Esophagus squamous epithelium (tissue), 5 donors: ENCODE measurements at places on chromosomes 2 and 18.

GRCh38 chr2:181784556-181784955, 104.2 kb upstream of the NEUROD1 start:
- no peak for DNase-seq

GRCh38 chr2:153235516-153235915, 243.0 kb downstream of the RPRM start:
- no peak for DNase-seq

DNA sequence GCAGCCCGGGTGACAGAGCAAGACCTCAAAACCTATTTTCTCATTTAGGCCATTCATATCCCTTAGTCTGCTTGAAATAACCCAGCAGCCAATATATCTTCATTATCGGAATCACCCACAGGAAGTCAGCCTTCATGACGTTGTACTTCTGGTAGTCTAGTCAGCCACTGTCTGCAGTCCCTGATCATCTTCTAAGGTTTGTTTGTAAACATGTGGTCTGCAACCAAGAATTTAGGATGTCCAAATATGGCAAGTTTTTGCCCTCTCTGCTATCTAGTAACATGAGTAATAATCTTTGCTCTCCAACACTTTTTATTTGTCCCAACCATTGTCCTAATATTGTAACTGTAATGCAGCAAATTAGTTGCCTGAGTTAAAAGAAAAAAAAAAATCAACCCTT, 92.5 kb downstream of the PRPF40A start:
- DNase-seq = no peak

- DNase-seq = no peak
These were observed 47.8 kb downstream of the KCTD18 start for GRCh38 chr2:200461846-200462710.

DNA sequence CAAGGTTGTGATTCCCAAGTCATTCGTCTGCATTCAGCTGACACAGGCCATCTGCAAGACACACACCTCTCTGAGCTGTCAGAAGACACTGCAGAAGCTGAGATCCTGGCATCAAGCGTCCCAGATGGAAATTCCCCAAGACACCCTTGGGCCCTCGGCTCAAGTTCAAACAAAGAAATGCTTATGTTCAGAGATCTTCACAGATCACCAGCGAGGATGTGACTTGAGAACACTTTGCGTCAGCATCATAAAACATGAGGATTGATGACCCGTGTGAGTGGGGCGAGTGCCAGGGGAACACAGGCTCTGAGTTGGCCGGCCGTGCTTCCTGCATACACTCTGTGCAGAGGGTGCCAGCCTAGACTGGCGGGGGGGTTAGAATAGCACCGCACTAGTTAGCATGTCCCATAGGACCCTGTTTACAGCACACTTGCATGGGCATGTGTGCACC, 36.8 kb downstream of the KCNIP3 start:
- no peak for DNase-seq

DNA sequence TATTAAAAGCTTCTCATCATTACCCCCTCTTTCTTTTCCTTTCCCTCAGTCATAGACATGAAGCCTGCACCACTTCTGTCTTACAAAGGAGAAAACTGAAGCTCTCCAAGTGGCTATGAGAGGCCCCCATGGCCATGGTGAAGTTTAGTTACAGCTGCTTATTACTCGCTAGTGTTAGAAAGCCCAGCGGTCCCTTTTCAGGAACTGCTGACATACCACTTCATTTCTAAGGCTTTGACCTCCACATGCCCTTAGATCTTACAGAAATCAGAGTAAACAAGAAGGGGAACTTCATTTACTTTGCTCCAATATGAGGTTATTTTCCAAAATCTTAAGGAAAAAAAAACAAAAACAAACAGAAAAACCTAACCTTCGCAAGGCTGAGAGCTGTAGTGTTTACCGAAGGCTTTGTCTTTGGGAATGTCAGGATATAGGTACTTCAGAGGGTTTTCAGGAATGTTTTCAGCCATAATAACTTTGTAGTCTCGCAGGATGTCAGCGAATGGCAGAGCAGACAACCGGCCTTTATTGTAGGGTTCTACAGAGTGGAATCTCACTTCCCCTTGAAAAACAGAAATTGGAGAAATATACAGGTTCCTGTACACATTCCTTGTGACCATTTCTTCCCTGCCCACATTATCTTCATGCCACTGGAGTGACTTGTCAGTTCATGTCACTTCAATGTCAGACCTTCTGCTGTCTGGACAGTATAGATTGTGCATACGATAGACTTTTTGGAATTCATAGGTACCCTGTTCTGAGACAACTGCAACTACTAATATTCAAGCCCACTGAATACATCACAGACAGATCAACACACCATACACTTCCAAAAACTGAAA, 18.8 kb upstream of the STAT1 start:
- DNase-seq = no peak

DNA sequence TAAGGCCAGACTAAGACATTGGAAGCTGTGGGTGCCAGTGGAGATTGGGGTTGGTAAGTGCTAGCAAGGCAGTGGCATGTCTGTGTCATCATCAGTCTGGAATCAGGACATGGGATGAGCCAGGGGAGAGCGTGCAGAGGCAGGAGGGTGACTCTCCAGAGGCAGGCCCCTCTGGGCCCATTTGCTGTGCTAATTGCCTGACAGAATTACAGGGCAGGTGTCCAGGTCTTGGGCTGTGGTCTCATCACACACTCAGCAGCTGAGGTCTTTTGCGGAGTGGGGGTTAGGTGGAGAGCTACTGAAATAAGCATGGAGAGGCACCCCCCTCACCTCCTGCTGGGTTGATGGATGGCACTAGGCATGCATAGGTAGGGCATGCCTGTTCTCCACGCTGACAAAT, 57.4 kb downstream of the CELF4 start:
- DNase-seq = no peak

GRCh38 chr2:32284321-32284720, 6.6 kb downstream of the YIPF4 start:
- DNase-seq = no peak

DNA sequence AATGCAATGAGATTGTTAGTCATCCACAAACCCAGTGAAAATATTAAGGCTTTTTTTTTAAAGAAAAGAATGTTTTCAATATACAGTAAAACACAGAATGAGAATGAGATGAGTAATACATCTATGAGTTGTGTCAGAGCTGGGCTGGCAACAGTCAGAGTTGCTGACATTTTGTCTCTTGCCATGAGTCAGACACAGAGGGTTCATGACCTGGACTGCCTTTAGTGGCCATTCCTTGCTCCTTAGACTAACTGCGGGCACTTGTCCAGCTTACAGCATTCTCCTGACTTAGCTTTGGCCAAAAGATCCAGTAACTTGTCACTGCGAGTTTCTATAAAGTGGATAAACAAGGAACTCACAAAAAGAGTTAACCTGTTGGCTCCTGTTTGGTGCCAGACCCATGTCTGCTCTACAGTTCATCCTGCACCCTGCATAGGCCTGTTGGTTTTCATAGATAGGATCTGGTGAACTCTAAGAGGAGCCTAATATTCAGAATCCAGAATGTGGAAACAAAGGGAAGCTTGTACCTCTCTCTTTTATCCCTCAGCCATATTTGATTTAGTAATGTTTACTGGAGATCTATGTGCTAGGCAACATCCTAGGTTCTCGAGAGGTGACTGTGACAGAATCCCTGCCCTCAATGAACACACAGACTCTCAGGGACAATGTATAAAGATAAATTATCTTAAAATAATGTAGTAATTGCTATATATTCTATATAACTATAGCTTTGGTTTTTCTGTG, 391.5 kb upstream of the VWC2L start:
- no peak for DNase-seq

DNA sequence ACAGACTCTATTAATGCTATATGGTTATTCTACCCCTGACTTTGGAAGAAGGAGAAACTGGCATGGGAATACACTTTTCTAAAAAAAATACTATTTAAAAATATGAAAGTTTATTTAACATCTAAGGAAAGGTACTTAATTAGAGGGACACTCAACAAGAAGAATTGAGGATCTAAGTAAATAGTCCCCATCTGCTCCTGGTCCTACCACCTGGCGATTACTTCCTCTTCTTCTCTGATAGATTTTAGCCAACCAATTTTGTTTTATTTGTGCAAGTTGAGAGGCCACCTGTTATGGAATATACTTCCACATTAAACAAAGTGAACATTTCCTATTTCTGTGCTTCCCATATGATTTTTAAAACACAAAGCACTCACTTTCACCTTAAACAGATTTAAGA, 111.7 kb downstream of the BCL2 start:
- no peak for DNase-seq

- DNase-seq = no peak
These were observed at the start of gene CLIP4 for GRCh38 chr2:29114946-29115609. TSS of gene CLIP4 (plus strand) at chr2:29115415. CDS start at chr2:29121389, 5,974 bp downstream.

GRCh38 chr2:226862623-226863022, 26.8 kb downstream of the RHBDD1 start:
- no peak for DNase-seq

- no peak for DNase-seq
These were observed 165.3 kb downstream of the ATAD2B start for GRCh38 chr2:23761638-23762037.

DNA sequence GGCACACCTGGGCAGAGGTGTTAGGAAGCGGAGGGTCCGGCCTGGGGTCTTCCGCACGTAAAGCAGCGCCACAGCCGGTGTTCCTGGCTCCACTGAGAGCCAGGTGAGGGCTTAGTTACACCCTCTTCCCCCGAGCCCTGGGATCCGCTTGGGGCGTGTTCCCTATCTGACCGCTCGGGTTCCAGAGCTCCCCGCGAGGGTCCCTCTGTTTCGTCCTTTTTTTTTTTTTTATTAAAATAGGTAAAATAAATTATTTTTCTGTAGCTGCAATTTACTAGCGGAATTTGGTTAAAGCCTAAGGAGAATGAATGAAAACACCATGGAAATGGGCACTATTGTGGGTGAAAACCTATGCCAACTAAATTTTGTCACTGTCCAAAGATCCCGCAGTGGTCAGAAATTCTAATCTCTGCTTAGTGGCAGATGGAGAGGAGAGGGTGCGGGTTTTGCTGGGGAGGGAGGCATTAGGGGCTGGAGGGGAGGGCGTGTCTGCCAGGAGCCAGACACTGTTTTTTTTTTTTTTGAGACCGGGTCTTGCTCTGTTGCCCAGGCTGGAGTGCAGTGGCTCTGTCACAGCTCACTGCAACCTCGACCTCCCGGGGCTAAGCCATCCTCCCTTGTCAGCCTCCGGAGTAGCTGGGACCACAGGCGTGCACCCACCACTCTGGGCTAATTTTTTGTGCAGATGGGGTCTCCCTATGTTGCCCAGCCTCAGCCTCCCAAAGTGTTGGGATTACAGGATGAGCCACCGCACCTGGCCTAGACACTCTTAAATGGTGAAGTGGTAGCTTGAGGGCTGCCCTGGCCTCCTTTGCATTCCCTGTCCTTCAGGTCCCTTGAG, 834 bp downstream of the PDCL3 start:
- DNase-seq = no peak

GRCh38 chr2:184566716-184567115, 31.6 kb upstream of the ZNF804A start:
- DNase-seq = no peak

DNA sequence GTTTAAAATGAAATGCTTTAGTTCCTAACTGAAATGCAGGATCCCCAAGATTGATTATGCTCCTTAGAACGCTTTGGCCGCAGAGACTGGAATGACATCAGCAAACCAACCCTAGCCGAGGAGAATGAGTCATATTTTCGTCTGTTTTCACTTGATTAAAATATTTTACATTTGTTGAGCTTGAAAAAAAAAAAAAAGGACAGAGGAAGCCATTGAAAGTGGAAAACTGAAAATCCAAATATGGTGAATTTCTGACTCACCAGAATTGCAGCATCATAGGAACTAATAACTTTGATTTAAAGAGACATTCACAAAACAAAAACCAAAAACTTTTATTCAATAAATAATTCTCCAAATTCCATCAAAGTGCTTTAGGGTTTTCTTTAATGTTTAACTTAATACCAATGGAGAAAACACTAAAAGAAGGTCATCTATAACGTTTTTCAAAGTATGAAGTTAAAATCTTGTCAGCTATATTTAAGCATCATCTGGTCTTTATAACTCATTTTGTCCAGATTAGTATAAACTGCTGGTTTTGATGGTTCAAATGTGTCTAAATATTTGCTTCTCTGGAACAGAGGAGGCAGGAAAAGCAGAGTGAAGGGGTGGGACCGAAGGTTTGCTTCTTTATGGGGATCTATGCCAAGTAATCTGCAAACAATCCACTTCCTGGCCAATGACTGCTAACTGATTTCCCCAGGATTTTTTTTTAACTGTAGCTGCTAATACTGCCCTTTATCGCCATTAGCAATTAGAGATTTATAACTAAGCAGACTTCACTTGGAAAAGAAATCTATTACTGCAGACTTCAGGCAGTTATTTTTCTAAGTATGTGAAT, 30.9 kb upstream of the COL5A2 start:
- DNase-seq = no peak

- no peak for DNase-seq
These were observed at the start of gene COLEC11 for GRCh38 chr2:3594493-3595281. TSS of gene COLEC11 (plus strand) at chr2:3595112. CDS start at chr2:3604341, 9,229 bp downstream.

DNA sequence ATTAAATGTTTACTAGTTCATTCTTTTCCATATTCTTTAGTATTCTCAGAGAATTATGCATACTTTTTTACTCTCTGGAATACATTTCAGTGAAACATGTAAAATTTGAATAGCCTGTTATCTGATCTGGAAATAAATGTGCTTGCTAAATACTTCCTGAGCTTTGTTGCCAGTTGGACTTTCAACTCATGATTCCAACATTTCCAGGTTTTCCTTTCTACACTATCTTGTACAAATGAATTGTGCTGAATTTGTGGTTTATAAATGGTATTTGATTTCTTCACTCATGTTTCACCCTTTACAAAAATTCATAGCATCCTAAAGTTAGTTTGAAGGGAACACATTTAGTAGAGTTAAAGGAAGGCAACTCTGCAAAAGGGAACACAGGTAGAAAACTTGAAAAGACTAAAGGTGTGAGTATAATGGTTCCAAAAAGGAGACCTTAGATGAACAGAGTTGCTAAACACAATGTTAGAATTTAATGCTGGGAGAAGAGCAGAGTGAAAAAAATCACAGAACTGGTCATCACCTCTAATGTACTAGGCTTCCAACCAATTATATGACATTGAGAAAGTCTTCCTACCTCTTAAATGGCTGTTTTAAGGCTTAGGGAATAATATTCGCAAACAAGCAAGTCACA, 28.6 kb downstream of the SYT4 start:
- no peak for DNase-seq

GRCh38 chr2:98483257-98483861, 38.7 kb downstream of the INPP4A start:
- no peak for DNase-seq

DNA sequence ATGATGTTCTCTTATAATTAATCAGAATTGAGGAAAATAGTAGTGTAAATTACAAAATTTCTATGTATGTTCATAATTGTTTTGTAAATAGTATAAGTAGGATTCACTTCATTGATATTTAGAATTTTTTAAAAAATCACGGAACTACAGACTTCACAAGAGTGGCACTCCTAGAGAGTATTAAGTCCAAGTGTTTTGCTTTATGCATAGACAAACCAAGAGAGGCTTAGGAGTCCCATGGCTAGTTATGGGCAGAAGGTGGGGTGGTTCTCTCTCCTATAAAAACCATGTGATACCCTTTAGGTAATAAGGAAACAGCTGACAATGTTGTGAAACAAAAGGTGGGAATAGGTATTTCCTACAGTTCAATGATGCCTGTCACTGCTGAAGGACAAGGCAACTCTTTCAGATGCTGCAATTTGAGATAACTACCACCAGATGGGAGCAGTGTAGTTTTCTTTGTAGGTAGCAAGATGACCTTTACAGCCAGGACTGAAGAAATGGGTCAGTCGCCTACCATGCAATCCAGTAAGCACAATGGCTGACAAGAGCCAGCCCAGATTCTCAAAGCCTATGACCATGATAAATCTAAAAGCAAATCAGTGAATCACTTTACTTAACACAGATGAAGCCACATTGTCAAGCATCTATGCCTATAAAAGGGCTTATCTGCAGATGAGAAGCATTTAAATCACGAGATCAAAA, 83.9 kb downstream of the AAK1 start:
- DNase-seq = no peak
